ENCODE measurements at places on chromosomes 1 and 21.

- no peak for DNase-seq
Measured at GRCh38 chr21:46113497-46114176, 15.7 kb downstream of the COL6A2 start.

DNA sequence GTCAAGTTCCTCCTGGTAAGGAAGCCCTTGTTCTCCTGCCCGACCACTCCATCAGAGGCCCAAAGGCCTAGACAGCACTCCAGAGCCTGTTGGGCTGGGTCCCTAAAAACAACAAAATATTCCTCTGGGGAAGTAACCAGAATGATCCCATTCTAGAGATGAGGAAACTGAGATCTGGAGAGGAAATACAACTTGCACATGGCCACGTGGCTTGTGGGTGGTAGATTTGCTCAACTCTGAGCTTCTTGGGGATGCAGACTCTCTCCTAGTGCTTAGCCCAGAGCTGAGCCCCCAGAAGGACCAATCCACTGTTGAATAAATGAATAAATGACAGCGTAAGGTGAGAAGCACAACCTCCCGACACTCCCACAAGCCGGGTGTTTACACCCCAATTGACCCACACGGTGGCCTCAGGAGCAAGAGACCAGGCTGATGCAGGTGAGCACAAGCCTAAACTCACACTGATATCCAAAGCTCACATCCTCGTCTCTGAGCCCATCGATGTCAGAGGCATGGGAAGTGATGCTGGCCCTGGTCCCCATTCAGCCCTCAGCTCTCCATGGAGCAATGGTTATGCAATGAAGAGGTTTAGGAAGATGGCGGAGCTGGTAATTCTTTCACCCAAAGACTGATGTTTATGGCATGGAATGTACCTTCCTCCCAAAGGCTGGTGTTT, 172.5 kb upstream of the EDN2 start:
- no peak for DNase-seq

DNA sequence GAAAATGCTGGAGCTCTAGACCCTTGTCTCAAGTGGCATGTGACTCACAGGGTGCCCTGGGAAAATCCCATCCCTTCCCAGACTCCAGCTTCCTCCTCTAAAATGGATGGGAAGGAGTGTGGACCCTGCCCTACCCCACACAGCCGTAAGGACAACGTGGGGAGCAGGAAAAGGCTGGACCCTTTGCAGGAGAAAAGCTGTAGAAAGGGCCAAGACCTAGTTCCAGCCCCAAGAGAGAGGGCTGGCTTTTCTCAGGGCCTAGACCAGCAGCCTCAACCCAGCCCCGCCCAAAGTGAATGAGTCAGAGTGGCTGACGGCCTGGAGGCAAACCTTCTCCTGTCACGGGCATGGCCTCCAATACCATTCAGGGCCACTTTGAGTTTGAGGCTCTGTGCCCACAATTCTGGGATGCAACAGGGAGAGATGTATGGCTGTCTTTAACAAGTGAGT, 1.1 kb downstream of the LAMB3 start:
- no peak for DNase-seq

- no peak for DNase-seq
Measured at GRCh38 chr1:7390604-7391000, 380.5 kb upstream of the VAMP3 start.

DNA sequence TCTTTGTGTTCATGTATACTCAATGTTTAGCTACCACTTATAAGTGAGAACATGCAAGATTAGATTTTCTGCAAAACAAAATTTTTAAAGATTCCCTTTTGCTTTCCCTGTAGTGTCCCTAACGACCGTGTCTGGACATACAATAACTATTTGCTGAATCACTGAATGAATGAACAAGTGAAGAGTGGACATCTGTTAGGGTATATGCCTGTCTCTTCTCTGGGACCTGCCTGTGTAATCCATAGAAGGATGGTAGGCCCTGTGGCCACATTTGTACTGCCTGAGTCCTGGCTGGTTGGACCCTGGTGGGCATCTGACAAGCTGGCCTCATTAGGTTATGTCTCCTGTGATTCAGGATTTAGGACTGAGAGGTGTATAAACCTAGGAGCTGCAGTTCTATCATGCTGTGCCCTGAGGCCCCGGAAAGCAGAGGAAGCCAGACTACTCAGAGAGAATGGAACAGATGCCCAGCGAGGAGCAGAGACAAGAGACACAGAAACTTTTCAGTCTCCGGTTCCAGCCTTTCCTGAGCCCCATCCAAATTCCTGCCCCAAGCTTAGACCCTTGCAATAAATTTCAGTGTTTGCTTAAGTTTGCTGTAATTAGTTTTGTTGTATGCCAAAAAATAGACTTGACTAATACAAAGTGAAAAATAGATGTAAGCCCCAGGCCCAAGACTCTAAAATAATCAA, 7.5 kb upstream of the NCF2 start:
- DNase-seq, result no peak

DNA sequence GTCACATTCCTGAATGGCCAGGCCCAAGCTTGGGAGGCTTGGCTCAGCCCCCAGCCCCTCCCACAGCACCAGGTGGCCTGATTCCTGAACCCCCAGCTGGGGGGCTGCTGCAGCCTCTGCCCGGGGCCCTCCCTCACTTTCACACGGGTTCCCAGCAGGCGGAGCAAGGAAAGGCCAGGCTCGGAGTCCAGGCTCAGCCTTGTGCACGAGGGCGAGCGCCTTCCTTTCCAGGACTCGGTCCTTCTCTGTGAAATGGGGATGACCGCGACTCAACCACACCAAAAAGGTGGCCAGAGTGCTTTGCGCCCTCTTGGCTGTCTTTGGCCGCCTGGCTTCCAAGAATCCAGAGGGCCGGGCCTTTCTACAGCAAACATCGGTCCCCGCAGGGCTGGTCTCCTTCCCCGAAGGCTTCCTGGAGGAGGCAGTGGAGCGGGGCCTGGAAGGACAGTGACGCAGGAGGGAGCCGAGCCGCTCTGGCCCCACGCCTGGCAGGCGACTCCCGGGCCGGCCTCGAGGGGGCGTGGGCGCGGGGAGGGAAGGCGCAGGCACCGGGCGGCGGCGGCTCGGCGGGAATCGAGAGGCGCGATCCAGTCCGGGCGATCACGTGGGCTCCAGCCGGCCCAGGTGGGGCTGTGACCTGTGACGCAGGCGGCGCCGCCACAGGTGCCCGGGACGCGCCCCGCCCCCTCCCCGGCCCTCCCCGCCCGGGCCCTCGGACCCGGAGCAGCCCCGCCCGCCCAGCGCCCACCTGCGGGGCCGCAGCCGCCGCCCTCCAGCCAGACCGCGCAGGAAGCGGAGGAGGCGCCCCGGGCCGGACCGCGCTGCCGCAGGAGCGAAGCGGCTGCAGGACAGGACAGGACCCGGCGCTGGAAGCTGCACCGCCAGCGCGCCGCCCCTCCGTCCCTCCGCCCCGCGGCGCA, at the start of gene ARHGEF16:
TSS of gene ARHGEF16 (plus strand) at position 775 of the 920 bp plus-strand sequence. CDS start 8,420 bp downstream, outside the sequence.
- no peak for DNase-seq

DNA sequence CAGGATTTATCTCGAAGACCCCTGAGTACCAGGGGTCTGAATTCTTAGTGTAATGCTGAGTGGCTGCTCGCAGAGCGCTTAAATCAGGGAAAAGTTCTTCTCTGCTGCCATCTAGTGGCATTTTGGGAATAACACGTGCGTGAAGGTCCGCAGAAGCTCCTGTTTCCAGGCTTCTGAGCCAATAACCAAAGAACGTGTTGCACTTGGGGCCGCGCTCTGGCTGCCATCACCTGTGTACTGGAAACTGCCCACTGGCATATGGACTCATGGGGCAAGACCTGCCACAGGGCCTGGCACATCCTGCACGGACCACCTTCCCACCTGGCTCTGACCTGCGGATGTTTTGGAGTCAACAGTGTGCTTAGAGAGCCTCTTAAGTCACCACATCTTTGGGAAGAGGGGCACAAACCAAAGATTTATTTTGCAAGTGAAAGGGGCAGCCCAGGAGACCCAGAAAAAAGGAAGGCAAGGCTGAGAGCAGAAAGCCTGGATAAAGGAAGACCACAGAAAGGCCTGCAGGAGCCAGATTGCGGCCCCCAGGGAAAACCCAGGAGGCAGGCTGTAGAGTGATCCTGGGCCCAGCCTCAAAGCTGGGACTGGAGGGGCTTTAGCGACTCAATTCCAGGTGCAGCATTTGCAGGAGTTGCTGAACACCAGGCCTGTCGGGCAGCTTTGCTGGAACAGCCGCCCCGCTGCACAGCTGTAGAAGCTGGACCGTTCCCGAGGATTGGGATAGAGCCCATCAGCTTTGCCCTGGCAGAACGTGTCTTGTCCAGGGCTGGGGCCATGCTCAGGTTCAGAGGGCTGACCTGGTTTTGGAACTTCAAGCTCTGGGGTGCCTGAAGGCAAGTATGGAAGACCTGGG, 13.0 kb downstream of the CHIT1 start:
- DNase-seq, result peak; percentile 8

DNA sequence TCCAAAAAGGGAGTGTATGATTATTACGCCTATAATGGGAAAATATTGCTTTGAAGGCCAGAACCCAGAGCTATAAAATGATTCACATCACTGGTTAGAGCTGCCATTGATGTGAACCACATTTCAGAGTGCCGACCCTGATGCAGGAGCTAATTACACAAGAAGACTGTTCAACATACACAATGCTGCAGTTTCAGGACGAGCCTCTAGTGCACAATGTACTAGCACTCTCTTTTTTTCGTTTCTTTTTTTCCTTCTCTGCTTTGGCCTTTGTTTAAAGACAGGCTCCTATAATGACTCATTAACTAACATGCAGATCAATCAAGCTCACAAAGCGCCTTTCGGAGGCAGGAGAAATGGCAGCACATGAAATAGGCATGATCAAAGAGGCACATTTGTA, 66.0 kb upstream of the HMGB4 start:
- no peak for DNase-seq

- DNase-seq, result no peak
Measured at GRCh38 chr1:23573574-23574182, 14.4 kb upstream of the ID3 start.

GRCh38 chr1:9793291-9793690, 30.5 kb downstream of the CLSTN1 start:
- DNase-seq, result no peak

- no peak for DNase-seq
Measured at GRCh38 chr1:5370311-5370710, 621.9 kb downstream of the NPHP4 start.

- DNase-seq, result no peak
Measured at GRCh38 chr21:39666681-39667315, 54.1 kb downstream of the B3GALT5 start.

GRCh38 chr1:40081871-40082270, 15.2 kb downstream of the PPT1 start:
- DNase-seq, result no peak

DNA sequence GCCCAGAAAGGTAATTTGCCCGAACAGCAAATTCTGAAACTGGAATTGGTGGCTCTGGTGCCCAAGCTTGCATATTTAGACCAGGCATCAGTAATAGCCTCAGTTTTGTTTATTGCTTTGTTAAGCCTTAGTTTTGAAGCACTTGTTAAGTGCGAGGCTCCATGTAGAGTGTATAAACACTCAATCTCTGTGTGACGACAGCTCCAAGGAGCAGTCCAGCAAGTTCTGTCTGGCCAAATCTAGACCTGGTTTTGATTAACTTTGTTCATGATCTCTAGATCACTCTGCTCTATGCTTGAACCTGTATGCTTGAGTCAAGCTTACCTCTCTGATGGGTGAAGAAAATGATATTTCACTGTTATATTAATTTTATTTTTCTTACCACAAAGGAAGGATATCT, 37.4 kb downstream of the DOP1B start:
- DNase-seq, result no peak

DNA sequence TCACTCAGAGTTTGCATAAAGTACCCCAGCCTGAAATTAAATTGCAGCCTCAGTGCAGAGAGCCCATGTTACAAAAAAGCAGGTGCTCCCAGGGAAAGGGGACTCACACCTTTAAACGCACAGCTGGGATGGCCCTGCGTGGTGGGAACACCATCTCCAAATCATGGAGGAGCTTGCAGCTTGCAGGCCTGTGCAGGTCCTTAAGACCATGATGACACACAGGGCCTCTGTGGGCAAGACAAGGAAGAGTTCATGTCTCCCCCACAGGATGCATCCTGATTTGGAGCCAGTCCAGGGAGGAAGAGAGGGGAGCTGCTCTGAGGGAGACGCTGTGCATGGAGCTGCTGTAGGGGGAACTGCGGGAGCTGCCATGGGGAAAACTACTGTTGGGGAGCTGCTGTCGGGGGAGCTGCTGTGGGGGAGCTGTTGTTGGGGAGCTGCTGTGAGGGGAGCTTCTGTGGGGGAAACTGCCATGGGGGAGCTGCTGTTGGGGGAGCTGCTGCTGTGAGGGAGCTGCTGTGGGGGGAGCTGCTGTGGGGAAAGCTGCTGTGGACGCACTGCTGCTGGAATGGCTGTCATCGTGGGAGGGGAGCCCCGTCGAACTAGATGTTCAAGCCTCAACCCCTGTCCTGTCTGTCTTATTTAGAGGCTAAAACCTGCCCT, 113.9 kb downstream of the MATN1 start:
- no peak for DNase-seq

- DNase-seq, result no peak
Measured at GRCh38 chr1:180572760-180573159, 14.0 kb downstream of the OVAAL start.

DNA sequence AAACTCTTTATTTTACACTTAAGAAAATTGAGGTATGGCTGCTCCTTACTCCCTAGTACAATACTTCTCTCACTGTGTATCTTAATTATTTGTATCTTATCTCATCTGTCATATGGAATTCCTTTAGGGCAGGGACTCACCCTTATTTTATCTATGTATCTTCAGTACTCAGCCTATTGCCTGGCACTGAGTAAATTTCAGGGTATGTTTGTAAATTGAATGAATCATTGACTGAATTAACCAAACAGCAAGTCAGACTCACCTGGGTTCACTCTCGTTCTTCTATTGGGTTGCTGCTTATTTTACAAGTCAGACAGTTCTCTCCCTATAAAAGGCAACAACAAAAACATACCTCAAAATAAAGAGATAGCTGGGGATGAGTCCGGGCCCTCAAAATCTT, 63.8 kb downstream of the LAMC1 start:
- DNase-seq, result no peak

GRCh38 chr1:180229483-180230415, at the start of gene LHX4:
Gene LHX4, plus strand, starts transcription at chr1:180230264. Its CDS starts 266 bp downstream, at chr1:180230530.
- DNase-seq, result no peak

- no peak for DNase-seq
Measured at GRCh38 chr1:60589916-60590315, 492.4 kb upstream of the NFIA start.

DNA sequence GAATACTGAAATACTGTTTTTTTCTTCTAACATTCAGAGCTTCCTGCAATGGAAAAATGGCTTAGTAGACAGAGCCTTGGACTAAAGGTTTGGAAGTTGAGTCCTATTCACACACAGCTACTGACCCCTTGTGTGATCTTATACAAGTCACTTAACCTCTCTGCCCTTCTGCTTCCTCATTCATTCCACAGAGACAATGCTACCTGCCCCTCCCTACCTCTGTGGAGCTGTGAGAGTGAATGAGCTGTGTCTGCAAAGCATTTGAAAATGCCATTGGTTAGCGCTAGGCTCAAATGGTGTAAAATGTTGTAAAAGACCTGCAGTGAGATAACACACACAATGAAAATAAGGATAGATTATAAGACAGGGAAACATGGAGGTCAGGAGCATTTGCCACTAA, 214.4 kb downstream of the BARHL2 start:
- no peak for DNase-seq

GRCh38 chr1:180028864-180029263, 74.3 kb downstream of the CEP350 start:
- DNase-seq, result no peak
